Airway epithelial cell (primary cell): ENCODE measurements at places on chromosomes 1 and 21. TPM values are rescaled to one million over a fixed set of nuclear protein-coding genes. Genes with fewer than 3 reads are reported as not detected.

The KRTAP13-2 gene
- total RNA-seq: not detected in 2 replicates

The TMEM269 gene
- 0.05 and 0.07 TPM in 2 replicates for total RNA-seq

The DIO1 gene
- total RNA-seq: 0.35 TPM in 1 of 2 replicates, not detected in the other

The TNFRSF14 gene
- total RNA-seq: 3.3 and 5.1 TPM in 2 replicates

The CFHR1 gene
- not detected in 2 replicates for total RNA-seq

The NCF2 gene
- total RNA-seq: 13.6 and 34.7 TPM in 2 replicates

The AJAP1 gene
- total RNA-seq: 0.33 and 0.56 TPM in 2 replicates

The SPATA45 gene
- total RNA-seq: not detected in 2 replicates

The RPE65 gene
- not detected in 2 replicates for total RNA-seq

The TFB2M gene
- 11.6 and 13.8 TPM in 2 replicates for total RNA-seq

The ALPL gene
- not detected in 2 replicates for total RNA-seq

The COL16A1 gene
- total RNA-seq: 97.7 and 98.1 TPM in 2 replicates

The ERO1B gene
- total RNA-seq: 1.6 and 3.5 TPM in 2 replicates

The LPAR3 gene
- total RNA-seq: 22.2 and 25.7 TPM in 2 replicates

The OR6Y1 gene
- not detected in 2 replicates for total RNA-seq

The AMPD1 gene
- total RNA-seq: not detected in 2 replicates

The CD1E gene
- not detected in 2 replicates for total RNA-seq

The PTGS2 gene
- total RNA-seq: 37.9 and 46.1 TPM in 2 replicates

The SELENBP1 gene
- total RNA-seq: 7.7 and 8.6 TPM in 2 replicates

The FAM110D gene
- total RNA-seq: not detected in 2 replicates

The CLK2 gene
- 21.6 and 32.8 TPM in 2 replicates for total RNA-seq

The SPATC1L gene
- 21.8 and 22.1 TPM in 2 replicates for total RNA-seq

The LHX8 gene
- not detected in 2 replicates for total RNA-seq

The IL6R gene
- total RNA-seq: 35.9 and 41.9 TPM in 2 replicates

The SLAMF7 gene
- 0.14 and 0.99 TPM in 2 replicates for total RNA-seq

The PPM1J gene
- total RNA-seq: 4.9 and 6.4 TPM in 2 replicates

The CHML gene
- total RNA-seq: 6.0 and 7.1 TPM in 2 replicates

The SLC27A3 gene
- 11.3 and 19.6 TPM in 2 replicates for total RNA-seq

The FCRL3 gene
- total RNA-seq: not detected in 2 replicates

The DIRAS3 gene
- total RNA-seq: 0.46 and 0.63 TPM in 2 replicates

The GJA4 gene
- not detected in 2 replicates for total RNA-seq

The MROH9 gene
- not detected in 2 replicates for total RNA-seq

The PRAMEF15 gene
- not detected in 2 replicates for total RNA-seq

The CHI3L2 gene
- 0.28 TPM in 1 of 2 replicates, not detected in the other for total RNA-seq

The TNFRSF4 gene
- total RNA-seq: not detected in 2 replicates

The LAMB3 gene
- 652 and 749 TPM in 2 replicates for total RNA-seq

The AXDND1 gene
- not detected in 2 replicates for total RNA-seq

The CFAP141 gene
- total RNA-seq: not detected in 2 replicates

The TFAP2E gene
- 0.23 and 0.49 TPM in 2 replicates for total RNA-seq

The NOTCH2 gene
- 35.6 and 46.4 TPM in 2 replicates for total RNA-seq

The DCDC2B gene
- not detected in 2 replicates for total RNA-seq

The GSTM5 gene
- not detected in 2 replicates for total RNA-seq

The PDZK1IP1 gene
- total RNA-seq: 2.5 TPM in 1 of 2 replicates, not detected in the other

The CD52 gene
- not detected in 2 replicates for total RNA-seq
